Smooth muscle cell of the pulmonary artery (primary cell): ENCODE measurements at places on chromosomes 11 and 22. TPM values are rescaled to one million over a fixed set of nuclear protein-coding genes. Genes with fewer than 3 reads are reported as not detected.

MYOD1 gene
- not detected in 2 replicates for total RNA-seq

RIMBP3C gene
- total RNA-seq: 0.20 TPM in 1 of 2 replicates, not detected in the other

PRSS23 gene
- 629 and 657 TPM in 2 replicates for total RNA-seq

CAPN1 gene
- 155 and 188 TPM in 2 replicates for total RNA-seq

ADM2 gene
- 3.5 and 7.9 TPM in 2 replicates for total RNA-seq

SLC35E4 gene
- 16.5 and 20.5 TPM in 2 replicates for total RNA-seq

OR10G4 gene
- not detected in 2 replicates for total RNA-seq
